ENCODE measurements at places on chromosomes 6 and 20.

- DNase-seq: no peak
These were observed 52.4 kb downstream of the DOP1A start for GRCh38 chr6:83119742-83120300.

DNA sequence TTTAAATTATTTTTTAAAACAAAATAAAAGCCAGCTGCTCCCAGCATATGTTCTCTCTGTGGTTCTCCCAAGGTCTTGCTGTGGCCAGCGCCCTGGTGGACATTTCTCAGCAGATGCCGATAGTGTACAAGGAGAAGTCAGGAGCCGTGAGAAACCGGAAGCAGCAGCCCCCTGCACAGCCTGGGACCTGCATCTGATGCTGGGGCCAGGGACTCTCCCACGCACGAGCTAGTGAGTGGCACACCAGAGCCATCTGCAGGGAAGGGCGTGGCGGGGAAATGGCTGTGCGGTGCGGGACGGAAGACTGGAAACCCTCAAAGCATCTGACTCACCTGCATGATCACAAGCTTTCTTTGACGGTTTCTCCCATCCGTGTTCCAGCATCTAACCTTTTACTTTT, 16.5 kb downstream of the GFRA4 start:
- no peak for DNase-seq

DNA sequence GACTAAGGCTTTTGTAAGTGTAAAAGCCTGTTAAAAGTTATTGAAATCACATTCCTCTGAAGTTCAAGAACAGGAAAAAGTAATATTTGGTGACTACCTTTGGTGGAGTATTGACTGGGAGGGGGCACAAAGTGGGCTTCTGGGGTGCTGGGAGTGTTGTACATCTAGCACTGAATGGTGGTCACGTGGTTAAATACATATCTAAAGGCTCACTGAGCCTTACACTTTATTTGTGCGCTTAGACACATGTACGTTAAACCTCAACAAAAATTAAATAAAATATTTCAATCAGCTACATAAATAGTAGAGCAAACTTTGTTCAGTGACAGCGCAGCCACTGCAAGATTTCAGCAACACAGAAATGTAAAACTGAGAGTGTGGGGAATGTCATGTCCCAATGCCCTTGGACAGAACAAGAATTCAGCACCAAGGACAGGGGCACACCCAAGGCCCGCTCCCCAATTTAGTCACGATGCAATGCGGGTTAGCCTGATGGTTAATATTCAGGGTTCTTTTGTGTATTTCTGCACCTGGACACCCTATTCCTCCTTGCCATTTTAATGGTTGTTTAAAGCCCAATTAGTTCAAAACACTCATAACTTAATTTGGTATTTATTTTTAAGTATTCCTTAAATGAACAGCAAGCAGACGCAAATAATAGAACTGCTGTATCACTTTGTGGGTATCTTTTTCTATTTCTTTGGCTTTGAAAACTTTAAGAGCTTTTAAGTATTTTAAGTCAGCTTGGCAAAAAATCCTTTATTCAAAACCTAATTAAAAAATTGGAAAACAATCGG, 37.4 kb downstream of the ANGPT4 start:
- no peak for DNase-seq

DNA sequence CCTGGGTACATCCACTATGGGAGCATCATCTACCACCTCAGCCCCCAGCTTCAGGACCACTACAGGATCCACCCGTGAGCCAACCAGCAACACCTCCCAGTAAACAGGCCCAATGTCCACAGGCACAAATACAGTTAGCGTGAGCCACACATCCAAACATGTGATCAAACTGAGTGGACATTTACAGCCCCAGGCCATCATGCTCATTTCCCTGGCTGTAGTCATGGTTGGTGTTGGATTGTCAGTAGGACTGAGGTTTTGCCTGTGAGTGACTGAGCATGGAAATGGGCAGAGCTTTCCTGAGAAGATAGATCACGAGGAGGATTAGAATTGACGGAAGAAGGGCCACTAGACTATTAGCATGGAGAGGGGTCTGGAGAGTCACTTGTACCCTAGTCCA, 10.7 kb upstream of the MUC21 start:
- DNase-seq: no peak

- DNase-seq: no peak
These were observed 34.3 kb upstream of the COL9A1 start for GRCh38 chr6:70336996-70337742.

GRCh38 chr20:3105256-3106137, 21.0 kb upstream of the AVP start:
- no peak for DNase-seq

DNA sequence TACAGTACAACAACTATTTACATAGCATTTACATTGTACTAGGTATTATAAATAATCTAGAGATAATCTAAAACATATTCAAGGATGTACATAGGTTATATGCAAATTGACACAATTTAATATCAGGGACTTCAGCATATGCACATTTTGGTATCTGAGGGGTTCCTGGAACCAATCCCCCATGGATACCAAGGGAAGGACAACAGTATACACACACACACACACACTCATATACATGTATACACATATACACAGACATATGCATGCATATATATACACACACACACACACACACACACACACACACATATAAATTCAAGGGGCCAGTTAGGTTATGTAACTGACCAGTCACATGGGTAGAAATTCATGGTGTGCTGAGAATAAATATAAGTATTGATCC, 24.9 kb downstream of the ADGRF5 start:
- DNase-seq: no peak

GRCh38 chr20:6169251-6169650, 46.4 kb upstream of the FERMT1 start:
- DNase-seq: no peak

DNA sequence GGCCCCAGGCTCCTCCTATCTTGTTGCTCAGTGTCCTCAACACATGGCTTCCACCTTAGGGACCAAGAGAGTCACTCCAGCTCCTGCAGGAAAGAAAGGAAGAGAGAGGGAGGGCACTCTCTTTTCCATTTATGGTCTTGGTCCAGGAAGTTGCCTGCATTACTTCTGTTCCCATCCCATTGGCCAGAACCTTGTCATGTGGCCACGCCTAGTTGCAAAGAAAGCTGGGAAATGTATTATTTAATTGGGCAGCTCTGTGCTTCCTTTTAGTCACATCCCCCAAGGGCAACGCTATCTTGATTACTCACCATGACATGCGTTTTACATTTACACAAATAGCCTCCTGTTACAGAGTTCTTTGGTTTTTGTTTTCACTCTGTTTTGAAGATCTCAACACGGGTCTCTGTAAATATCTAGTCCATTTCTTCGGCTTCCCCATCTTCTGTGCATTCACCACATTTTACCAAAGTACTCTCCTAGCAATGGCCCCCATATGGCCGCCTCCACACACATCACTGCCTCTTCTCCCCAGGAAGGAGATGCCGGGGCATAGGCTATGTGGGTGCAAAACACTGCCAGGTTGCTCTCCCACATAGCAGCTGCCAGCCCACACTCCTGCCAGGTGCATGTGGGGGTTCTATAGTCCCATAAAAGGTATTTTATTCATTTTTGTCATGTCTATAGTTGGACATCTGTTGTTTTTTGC, 35.7 kb upstream of the ZMYND8 start:
- no peak for DNase-seq

DNA sequence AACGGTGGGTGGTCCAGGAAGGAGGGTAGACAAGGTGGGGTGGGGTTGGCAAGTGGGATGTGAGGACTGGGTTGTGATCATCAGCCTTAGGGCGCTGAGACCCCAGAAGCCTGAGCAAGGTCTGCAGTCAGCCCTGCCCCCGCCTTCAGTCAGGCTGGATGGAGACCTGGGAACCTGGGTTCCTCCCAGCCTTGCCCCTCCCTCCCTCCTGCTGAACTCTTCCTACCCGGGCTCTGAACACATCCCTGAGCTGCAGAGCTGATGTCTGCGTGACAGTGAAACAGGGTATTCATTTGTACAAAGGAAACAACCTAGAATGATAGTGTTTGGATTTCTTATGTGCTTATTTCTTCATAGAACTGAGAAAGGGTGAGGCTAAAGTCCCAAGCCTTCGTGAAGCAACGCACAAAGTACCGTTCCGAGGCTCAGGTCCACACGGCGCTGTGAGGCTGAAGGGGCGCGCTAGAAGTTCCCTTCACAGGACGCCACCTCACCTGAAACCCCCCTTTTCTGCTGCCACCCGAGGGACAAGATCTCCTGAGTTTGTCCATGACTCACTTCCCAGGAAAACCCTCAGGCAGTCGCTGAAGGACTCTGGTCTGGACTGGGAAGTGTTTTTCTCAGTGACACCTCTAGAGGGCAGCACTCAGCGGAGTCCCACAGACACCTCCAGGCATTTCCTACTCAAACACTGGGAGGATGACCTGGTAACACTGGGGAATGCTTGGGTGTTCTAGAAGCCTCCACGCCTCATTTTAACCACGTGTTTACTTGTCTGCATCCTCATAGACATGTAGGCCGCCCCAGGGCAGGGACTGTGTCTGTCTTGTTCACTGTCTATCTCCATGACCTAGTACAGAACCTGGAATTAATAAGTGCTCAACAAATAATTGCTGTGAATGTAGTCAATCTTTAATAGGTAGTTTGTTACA, 1.2 kb downstream of the GSTA5 start:
- DNase-seq: no peak

GRCh38 chr20:9928281-9928737, 89.4 kb upstream of the PAK5 start:
- no peak for DNase-seq

DNA sequence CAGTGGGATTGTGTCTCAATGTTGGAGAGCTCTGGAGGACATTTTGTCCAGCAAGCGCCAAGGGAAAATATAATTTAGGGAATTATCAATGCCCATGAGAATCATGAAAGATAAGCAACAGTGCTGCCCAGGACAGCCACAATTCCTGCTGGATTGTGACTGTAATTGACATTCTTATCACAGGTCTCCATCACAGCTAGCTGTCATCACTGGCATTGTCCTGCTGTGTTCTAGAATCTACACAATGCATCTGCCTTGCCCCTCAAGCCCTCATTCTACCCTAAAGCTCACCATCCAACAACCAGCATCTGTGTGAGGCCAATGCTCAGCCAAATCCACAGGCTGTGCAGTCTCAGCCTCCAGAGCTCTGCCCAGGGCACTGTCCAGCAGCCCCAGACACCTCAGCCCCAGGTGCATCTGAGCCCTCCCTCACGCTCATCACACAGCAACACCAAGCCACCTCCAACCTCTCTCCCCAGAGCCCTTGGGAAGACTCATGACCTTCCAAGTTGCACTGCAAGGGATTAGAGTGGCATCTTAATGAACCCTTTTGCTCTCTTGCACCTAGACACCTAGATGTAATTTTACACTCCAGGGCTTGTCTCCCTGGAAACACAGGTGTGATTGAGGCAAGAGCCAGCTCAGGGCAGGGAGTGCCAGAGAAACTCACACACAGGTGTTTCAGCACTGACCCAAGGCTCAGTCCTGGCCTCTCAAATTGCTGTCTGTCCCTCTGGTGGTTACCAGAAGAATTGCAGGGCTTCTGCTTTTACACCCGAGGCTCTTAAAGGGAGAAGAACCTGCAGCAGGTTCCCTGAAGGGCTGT, 85.2 kb upstream of the PHACTR3 start:
- no peak for DNase-seq

GRCh38 chr6:4189249-4189648, 53.9 kb upstream of the ECI2 start:
- DNase-seq: no peak

GRCh38 chr6:151059612-151060095, 180.1 kb upstream of the AKAP12 start:
- DNase-seq: no peak

GRCh38 chr6:33172688-33173534, 19.4 kb downstream of the COL11A2 start:
- no peak for DNase-seq

- DNase-seq: peak; percentile 75
These were observed 44.6 kb upstream of the PXDC1 start for GRCh38 chr6:3795836-3796718.

GRCh38 chr6:101513181-101513580, 119.7 kb downstream of the GRIK2 start:
- DNase-seq: no peak

- DNase-seq: no peak
These were observed 14.9 kb downstream of the TREML2 start for GRCh38 chr6:41186031-41186562.

GRCh38 chr20:51562332-51563173, 20.0 kb upstream of the NFATC2 start:
- DNase-seq: peak; percentile 30

- no peak for DNase-seq
These were observed 28.7 kb upstream of the KIAA1586 start for GRCh38 chr6:57017841-57018240.

GRCh38 chr6:33967966-33968724, 164.3 kb upstream of the MLN start:
- no peak for DNase-seq

DNA sequence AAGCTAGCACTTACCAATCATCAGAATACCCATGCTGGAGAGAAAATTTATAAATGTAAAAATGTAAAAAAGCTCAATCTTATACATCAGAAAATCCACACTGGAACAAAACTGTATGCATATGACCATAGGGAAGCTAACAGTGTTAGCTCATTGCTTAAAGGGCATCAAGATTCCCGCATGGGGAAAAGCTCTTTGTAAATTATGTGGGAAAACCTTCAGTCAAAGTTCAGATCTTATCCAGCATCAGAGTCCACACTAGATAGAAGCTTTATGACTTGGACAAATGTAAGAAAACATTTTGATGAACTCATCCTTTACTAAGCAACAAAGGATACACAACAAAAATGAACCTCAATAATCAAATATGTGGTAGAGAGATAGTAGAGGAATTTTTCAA, 34.7 kb downstream of the ZKSCAN8 start:
- DNase-seq: no peak

- DNase-seq: no peak
These were observed 7.6 kb downstream of the SLC44A4 start for GRCh38 chr6:31871046-31871659.

GRCh38 chr6:167948716-167949115, 48.8 kb upstream of the KIF25 start:
- no peak for DNase-seq

GRCh38 chr6:56524891-56525703, 117.6 kb downstream of the DST start:
- no peak for DNase-seq

GRCh38 chr6:255751-256083, 36.6 kb upstream of the DUSP22 start:
- DNase-seq: no peak

DNA sequence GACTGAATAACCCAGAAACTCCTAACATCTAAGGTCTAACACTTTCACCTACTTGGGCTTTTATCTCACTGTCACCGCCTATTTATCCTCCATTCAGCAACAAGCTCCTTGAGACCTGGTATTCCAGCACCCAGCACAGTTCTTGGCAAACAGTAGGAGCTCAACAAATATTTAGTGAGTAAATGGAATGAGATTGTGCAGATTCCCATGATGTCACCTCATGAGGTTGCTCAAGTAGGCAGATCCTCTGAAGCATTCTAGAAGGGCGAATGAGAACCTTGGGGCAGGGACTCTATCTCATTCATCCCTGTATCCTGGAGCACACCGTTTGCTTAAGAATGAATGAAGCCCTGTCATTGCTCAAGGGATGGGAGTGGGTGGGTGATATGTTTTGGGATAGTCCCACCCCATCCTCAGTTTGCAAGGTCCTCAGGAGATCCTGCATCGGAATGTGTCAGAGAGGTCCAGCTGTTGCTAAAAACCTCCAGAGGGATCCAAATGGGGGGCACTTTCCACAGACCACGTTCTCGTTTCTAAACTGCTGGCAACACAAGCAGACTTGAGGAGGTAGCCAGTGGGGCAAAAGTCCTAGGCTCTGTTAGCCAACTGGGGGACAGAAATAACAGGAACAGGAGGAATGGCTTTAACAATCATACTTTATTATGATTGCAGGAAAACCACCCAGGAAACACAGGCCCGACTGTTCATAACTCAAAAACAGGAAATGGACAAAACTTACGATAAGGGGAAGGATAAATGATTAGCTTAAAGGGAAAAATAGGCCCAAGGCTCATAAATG, 42.0 kb downstream of the EDN1 start:
- no peak for DNase-seq
